Activated T-cell treated with anti-CD3 and anti-CD28 coated beads, Interleukin-2, amount 50 U/mL, for 4 hours (primary cell): ENCODE measurements at places on chromosomes 6 and 20. TPM values are rescaled to one million over a fixed set of nuclear protein-coding genes. Genes with fewer than 3 reads are reported as not detected.

DNA sequence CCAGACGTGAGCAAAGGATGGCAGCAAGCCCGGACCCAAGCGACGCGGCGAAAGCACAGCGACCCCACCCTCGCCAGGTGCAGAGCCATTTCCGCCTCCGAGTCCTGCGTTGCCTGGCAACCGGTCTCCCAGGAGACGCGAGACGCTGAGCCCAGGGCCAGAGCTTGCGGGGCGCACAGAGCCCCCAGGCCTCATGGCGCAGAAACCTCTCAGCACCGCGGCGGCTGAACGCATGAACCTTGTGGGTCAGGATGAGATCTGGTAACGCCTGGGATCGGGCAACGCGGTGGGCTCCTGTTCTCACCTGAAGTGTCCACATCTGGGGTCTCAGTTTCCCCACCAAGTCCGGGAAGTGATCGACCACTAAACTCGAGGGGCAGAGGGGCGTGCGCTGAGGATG lies 77.7 kb downstream of the ANKRD60 start:
- DNase-seq = no peak

DNA sequence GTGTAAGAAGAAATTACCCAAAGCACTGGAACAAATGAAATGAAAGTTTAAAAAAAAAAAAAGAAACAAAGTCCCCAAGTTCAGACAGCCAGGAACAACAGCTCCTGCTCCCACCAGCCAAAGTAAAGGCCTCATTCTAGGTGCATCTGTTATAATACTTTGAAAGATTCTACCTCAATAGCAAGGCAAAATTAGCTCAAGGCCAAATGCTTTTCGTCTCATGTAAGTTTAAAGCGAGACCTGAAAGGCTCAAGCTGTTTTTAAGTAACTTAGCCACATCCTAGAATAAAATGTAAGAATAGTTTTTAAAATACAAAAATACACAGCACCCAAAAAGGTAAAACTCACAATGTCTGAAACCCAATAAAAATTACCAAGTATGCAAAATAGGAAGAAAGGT lies 64.7 kb downstream of the TASP1 start:
- DNase-seq = no peak

DNA sequence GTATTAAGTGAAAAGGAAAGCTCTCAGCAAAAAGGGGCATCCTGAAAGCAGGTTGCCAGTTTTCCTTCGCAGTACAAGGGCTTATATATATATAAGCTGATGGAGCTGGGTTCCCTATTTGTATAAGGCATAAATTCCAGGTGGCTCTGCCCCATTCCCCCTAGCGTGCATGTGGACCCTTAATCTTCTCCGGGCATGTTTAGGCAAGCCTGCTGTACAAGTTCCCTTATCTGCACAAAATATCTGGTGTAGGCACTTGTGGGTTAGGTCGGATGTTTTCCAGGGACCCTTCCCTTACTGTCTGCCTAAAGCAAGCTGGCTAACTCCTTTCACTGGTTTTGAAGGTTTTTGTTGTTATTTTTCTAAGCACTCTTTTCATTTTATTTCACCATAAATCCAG lies 140.7 kb downstream of the FUT9 start:
- DNase-seq = no peak

GRCh38 chr6:149483849-149484655 lies 762 bp downstream of the ZC3H12D start:
- DNase-seq = no peak

GRCh38 chr6:142633317-142633716 lies 311.7 kb downstream of the HIVEP2 start:
- no peak for DNase-seq

GRCh38 chr6:137864812-137865508 lies 2.1 kb upstream of the TNFAIP3 start:
- DNase-seq = no peak

- no peak for DNase-seq
Observed at GRCh38 chr6:108883172-108883571, 35.0 kb downstream of the ARMC2 start.

PSMB9 gene
- 208 TPM for total RNA-seq

CD83 gene
- total RNA-seq = 49.8 TPM
